Motor neuron (in vitro differentiated cells): ENCODE measurements at places on chromosomes 1 and 21. TPM values are rescaled to one million over a fixed set of nuclear protein-coding genes. Genes with fewer than 3 reads are reported as not detected.

The PRELP gene
- total RNA-seq = 0.11 and 0.44 TPM in 2 replicates

The HES3 gene
- total RNA-seq = not detected in 2 replicates

The UROD gene
- 80.3 and 93.6 TPM in 2 replicates for total RNA-seq

The OR6N2 gene
- 0.62 TPM in 1 of 2 replicates, not detected in the other for total RNA-seq

The BRDT gene
- total RNA-seq = 1.4 TPM in 1 of 2 replicates, not detected in the other

The DPT gene
- 11.6 and 11.9 TPM in 2 replicates for total RNA-seq

The NCAM2 gene
- total RNA-seq = 8.5 and 14.4 TPM in 2 replicates

The PCP4L1 gene
- 0.32 TPM in 1 of 2 replicates, not detected in the other for total RNA-seq

The FAM110D gene
- 0.58 and 0.82 TPM in 2 replicates for total RNA-seq

The VWA5B1 gene
- total RNA-seq = 0.67 and 0.73 TPM in 2 replicates

The TRPM2 gene
- total RNA-seq = 0.10 and 0.22 TPM in 2 replicates

The PLXNA2 gene
- total RNA-seq = 46.6 and 50.5 TPM in 2 replicates

The TAS1R3 gene
- 2.0 and 2.3 TPM in 2 replicates for total RNA-seq

The ETV3L gene
- total RNA-seq = not detected in 2 replicates
